HuH-7 (cell line): ENCODE measurements at places on chromosomes 7 and 10.
A peak's percentile ranks its signal among the peaks of the same experiment; 100 is the strongest.

GRCh38 chr10:88172159-88172558 is 308.7 kb downstream of the PTEN start:
- DNase-seq = no peak

DNA sequence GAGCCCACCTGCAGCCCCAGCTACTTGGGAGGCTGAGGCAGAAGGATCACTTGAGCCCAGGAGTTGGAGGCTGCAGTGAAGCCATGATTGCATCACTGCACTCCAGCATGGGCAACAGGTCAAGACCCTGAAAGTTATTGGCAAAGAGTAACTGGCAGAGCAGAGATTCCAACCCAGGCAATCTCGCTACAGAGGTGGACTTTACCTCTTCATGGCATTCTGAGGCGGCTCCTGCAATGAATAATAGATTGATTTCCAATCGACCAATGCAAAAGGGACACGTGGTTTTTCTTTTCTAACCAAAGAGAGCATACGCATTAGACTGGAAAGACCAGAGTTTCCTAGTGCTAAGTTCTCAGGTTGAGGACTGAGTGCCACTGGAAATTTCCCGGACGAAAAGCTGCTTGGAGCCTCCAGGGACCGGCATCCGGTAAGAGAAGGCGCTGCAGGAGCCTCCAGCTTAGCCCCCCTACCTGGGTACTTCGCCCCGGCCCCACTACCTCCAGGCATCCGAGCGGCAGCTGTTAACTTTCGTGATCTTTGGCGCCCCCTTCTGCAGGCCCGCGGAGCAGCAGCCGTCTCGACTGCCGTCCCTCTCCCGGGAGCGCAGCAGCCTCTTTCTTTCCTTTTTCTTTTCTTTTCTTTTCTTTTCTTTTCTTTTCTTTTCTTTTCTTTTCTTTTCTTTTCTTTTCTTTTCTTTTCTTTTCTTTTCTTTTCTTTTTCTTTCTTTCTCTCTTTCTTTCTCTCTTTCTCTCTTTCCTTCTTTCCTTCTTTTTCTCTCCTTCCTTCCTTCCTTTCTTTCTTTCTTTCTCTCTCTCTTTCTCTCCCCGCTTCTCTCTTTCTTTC is 4.1 kb downstream of the MBLAC1 start:
- DNase-seq = peak; percentile 88

DNA sequence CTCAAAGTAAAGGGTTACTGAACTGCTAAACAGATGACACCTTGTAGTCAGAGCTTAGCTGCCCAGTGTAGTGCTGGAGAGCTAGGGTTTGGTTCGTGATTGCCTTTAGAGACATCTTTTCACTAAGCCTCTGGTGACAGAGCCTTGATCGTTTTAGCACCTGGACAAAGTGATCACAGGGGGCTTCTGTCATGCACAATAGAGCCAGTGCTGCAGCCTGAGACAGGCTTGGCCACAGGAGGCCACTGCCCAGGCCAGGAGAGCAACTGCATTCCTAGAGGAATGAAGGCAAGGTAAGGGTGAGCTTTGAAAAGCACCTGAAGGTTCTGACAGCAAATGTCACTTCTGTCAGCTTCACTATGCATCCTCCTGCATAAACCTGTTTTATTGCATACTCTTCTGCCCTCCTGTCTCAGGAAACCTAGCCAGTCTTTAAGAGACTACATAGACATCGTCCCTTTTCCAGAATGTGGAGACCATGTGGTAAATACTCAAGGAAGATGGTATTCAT is 122.9 kb downstream of the NPY start:
- DNase-seq = no peak

DNA sequence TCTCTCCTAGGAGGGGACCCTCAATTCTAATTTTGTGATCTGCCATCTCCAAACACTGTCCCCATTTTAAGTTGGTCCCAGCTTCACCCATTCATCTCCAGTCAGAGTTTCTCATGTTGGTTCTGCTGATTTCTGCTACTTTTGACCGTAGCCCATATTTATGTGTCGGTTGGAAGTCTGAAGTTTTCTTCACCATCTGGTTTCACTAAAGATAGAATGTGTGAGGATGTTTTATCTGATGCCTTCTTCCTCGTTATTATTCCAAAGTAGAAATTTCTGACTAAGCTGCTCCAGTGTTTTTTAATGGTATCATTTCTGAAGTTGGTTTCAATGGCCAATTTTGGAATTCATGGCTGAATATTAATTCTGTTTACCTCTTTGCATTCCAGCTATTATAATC is 21.3 kb upstream of the IFIT2 start:
- no peak for DNase-seq

DNA sequence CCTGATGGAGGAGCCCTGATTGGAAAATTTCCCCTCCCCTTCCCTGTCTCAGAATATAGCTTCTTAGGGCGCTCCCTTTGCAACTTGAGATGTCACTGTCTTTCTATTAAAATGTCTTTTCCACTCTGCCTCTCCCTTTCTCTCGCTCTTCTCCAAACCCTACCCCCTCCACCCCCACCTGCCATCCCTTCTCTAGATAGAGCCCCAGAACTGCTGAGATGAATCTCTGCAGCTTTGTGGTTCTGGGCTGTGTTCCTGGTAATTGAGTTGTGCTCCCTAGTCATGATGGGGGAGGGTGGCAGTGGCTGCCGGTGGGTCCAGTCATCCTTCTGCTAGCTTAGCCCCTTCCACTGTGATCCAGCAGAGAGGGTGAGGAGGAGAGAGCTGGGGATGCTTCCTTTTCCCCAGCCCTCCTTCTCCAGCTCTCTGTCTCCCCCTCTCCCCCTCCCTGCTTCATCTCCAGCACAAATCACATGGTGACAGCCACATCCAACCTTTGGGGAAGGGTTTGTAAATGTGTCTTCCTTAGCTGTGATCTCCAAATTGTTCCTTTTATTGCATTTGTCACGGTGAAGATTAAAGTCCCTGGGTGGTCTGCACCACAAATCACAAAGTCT is 50.8 kb upstream of the BTRC start:
- no peak for DNase-seq

DNA sequence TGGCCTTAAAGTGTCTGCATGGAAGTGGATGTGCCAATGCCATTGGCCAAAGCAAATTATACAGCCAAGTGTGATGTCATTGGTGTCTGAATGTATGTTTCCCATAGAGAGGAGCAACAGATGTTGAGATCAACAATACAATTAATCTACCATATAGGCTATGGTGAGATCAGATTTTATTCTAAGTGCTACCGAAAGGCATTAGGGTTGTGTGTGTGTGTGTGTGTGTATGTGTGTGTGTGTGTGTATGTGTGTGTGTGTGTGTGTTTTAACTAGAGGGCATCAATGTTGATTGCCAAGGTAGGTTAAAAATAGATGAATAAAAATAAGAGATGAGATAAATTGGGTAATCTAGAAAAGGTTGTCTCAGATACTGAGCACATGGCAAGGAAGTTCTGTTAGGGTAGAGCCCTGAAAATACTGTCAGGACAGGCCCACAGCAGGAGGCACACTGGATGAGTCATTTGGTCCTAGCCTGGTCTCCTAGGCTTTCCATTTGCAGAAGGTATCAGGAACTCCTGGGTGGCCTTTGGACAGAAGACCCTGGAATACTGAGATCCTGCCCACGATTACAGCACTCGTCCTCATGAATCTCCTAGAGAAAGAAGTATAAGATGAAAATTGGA is 446.0 kb upstream of the PODXL start:
- DNase-seq = no peak

DNA sequence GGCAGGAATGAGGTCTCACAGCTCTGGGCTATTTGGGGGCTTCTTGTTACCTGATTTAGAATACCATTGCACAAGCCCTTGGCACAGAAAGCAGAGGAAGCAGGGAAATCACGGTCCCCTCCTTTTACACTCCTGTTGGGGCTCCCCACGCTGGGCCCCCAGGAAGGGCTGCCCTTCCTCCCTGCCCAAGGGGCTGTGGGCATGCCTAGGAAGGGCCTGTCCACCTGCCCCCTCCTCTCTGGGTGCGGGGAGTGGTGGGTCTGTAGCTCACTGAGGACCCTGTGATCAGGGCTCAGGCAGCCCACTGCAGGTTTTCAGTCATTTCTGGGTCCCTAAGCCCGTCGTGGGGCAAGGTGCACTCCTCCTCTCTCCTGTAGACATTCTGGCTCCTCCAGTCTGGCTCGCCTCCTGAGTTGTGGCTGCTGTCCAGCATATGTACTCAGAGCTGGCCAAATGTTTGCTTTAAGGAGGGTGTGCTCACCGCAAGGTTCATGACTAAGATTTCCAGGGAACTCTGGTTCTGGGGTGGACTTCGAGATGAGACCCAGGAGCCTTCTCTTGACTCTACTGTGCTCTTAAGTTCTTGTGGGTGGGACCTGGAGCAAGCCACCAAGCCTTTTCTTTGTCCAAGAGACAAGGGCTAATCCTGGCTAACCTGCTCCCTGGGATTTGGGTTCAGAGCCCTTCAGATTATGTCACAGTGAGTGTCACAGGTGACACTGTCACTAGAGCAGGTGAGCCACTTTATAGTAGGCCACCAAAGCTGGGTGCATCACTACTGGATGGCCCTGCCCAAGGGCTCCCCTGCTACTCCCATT is 56.0 kb downstream of the TACR2 start:
- no peak for DNase-seq

GRCh38 chr7:48298779-48299178 is 127.5 kb downstream of the ABCA13 start:
- no peak for DNase-seq

DNA sequence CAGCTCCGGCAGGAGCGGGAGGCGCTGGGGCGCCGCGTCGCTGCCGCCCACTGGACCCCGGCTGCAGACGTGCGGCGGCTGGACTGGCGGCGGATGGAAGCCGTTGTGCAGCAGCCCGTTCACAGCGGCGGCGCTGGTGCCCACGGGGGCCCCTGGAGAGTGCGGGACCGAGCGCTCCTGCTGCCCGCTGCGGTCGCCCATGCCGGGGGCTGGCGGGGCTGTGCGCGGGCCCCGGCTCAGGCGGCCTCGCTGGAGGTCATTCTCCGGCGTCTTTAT is 413 bp downstream of the PANK1 start:
- no peak for DNase-seq
